ENCODE measurements at places on chromosomes 11 and 22. TPM values are rescaled to one million over a fixed set of nuclear protein-coding genes. Genes with fewer than 3 reads are reported as not detected.

The GAS2L1 gene
- total RNA-seq = 13.0 TPM

The IL10RA gene
- not detected for total RNA-seq

The SULT4A1 gene
- under 0.01 TPM for total RNA-seq

The PLEKHB1 gene
- total RNA-seq = 0.36 TPM

The STK33 gene
- 0.72 TPM for total RNA-seq

The CHORDC1 gene
- total RNA-seq = 17.4 TPM

The FGF19 gene
- total RNA-seq = not detected

The CCDC88B gene
- 0.29 TPM for total RNA-seq

All from osteoblast (primary cell).